ENCODE measurements at places on chromosomes 3 and 15. TPM values are rescaled to one million over a fixed set of nuclear protein-coding genes. Genes with fewer than 3 reads are reported as not detected.
A peak's percentile ranks its signal among the peaks of the same experiment; 100 is the strongest.

Gene CHL1
- 11.3 TPM for total RNA-seq

Gene MESP1
- total RNA-seq = 0.37 TPM

Gene CEMIP
- total RNA-seq = 3.6 TPM

Gene GCSAM
- total RNA-seq = 0.97 TPM

Gene ANKUB1
- total RNA-seq = 3.5 TPM

Gene PRR23E
- not detected for total RNA-seq

Gene TMEM40
- total RNA-seq = 3.8 TPM

Gene PLSCR5
- total RNA-seq = not detected

Gene CSPG4
- 38.1 TPM for total RNA-seq

Gene PLIN1
- 0.55 TPM for total RNA-seq

Gene ACTRT3
- total RNA-seq = 3.0 TPM

Gene STRC
- 1.0 TPM for total RNA-seq

Gene DPPA4
- total RNA-seq = 0.58 TPM

Gene CHRM5
- total RNA-seq = 0.23 TPM

Gene CACNA2D3
- total RNA-seq = 2.5 TPM

DNA sequence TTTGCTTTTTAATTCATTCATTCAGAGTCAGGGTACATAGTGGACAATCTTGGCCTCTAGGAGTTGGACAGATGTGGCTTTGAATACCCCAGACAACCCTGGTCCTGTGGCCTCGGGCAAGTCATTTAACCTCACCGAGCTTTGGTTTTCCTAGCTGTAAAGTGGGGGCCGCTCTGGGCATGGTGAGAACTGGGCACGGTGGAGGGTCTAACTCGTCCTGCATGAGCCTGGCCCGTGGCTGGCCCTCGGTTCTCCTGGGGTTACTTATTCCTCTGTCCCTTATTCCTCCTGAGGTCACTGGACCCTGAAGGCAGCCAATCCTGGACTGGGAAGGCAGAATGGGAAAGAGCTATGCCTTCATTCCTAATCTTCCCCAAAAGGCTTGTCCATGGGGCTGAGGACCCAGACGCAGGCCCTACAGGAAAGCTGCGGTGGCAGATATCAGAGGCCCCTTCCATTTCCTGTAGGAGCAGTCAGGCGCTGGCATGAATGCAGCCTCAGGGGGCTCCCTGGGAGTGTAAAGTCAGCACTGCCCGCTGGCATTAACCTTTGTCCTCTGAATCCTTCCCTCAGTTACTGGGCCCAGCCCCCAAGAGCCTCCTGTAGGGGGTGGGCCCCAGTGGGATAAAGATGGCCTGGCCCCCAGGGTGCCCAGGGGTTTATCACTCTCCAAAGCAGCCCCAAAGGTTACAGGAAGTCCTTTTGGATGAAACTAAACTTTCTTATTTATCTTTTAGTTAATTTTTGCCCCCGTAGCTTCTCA lies 17.9 kb upstream of the SEC13 start:
- DNase-seq = no peak

GRCh38 chr3:75254685-75255084 lies 409.4 kb upstream of the FRG2C start:
- DNase-seq = no peak

- no peak for DNase-seq
Observed at GRCh38 chr3:119550192-119550910, 9.1 kb downstream of the CD80 start.

- no peak for DNase-seq
Observed at GRCh38 chr15:90086868-90087268, 15.4 kb downstream of the IDH2 start.

- no peak for DNase-seq
Observed at GRCh38 chr15:66040211-66040892, 171.1 kb downstream of the RAB11A start.

DNA sequence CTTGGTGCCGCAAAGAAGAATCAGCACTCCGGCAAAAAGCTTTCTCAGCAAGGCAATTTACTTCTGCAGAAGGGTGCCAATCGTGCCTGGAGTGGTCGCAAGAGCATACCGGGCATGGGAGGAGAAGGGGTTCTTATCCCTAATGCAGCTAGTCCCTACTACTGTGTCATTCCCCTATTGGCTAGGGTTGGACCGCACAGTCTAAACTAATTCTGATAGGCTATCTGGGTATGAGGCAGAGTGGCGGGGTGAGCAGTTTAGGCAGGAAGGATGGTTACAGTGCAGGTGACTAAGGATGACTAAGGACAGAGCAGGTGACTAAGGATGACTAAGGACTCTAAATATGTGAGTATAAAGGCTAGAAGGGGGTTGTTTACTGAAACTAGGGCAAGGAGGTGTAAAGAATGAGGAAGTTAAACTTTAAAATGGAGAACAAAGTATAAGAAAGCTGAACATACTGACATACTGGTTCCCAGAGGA lies 52.9 kb downstream of the PGBD4 start:
- no peak for DNase-seq

GRCh38 chr3:196235452-196236122 lies 19.3 kb downstream of the SLC51A start:
- no peak for DNase-seq

DNA sequence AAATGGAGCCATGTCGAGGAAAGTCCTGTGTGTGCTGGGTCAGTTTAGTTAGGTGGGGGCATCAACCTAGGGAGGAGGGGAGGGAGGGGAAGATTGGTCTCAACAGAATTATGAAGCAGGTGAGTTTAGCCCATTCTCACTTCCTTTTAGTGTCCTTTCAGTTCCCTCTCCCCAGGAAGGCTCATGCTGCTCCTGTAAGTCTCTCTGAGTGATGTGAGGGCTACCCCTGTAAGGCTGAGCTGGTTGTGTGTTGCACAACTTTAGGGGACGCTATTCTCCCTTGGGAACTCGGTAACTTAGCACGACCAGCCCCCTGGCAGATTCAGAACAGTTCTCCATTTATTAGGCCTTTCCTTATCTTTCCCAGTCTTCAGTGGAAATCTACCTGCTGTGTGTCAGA lies 21.2 kb downstream of the IL5RA start:
- no peak for DNase-seq

- no peak for DNase-seq
Observed at GRCh38 chr3:188956839-188957489, 214.8 kb upstream of the TPRG1 start.

- no peak for DNase-seq
Observed at GRCh38 chr15:67943475-67943874, 103.6 kb upstream of the RNU6-1 start.

DNA sequence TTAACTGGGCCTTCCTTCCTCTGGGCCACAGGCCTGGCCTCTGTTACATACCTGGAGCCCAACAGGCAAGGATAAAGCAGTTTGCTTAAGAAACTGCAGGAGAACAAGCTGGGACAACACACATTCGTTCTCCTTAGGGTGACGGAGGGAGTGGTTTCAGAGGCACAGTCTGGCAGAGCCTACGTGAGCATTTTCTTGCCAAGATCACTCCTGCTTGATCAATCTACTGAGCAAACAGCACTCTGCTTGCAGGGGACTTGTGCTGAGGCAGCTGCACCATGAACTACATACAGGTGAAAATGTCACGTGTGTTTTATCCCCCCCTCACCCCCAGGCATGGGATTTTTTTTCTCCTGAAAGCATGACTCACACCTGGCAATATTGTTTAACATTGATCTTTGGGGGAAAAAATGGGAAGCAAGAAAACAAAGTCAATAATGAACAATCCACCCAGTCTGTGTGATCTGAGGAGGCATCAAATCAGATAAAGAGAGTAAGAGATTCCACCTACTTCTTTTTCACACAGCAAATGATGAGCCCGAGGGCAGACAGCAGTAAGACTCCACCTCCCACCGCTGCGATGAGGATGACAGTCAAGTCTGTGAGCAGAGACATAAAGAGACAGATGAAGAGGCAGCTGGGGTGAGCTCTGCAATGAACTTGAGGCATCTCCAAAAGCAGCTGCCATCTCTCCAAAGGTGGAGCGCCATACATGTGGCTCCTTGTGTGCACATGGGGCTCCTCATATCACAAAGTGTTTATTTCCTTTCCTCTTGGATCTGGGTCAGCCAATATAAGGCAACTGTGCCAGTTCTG lies 57.4 kb downstream of the CDCP1 start:
- peak; percentile 24 for DNase-seq

DNA sequence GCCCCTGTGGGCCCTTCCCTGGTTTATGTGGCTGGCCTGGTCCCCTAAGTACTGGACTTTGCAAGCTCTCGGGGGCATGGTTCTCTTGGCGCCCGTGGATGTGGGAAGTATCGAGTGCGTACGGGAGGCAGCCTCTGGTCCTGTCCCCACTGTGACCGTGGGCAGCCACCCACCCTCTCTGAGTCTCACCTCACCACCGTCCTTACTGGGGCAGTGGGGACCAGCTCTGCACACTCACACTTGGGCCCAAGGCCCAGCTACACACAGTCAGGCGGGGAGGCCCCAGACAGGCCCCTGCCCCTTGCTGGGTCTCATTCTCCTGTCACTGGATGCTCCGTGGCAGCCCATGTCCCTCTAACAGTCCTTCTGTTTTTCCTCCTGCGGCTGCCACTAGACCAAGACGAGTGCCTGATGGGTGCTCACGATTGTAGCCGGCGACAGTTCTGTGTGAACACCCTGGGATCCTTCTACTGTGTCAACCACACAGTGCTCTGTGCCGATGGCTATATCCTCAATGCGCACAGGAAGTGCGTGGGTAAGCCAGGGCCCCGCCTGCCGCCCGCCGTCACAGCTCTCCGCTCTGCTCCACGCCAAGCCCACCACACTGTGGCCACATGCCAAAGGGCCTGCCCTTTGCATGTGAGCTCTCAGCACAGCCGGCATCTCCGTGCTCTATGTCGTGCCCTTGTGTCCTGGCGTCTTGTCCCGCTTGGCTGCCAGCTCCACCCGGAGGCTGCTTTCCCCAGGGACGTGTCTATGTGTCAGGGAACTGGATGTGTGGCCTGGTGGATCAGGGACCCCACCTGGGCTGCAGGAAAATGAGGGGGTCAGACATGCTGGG lies 72.7 kb downstream of the FBLN2 start:
- peak; percentile 34 for DNase-seq

DNA sequence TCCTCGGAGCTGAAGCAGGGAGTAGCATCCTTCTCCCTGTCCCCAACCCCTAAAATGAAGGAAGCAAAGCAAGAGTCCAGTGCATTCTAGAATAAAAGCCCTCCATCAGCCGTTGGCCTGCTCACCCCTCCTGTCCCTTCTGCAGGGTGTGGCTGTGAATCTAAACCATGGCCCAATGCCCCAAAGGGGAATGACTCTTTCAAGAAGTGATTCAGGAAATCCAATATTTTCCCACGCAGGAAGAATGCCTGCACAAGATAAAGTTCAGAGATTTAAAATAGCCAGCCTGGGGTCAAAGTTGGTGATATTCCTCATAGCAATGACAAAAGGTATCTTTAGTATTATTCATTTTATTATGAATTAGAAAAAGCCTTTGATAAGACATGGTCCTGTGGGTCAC lies 38.5 kb downstream of the SLCO2A1 start:
- DNase-seq = no peak

DNA sequence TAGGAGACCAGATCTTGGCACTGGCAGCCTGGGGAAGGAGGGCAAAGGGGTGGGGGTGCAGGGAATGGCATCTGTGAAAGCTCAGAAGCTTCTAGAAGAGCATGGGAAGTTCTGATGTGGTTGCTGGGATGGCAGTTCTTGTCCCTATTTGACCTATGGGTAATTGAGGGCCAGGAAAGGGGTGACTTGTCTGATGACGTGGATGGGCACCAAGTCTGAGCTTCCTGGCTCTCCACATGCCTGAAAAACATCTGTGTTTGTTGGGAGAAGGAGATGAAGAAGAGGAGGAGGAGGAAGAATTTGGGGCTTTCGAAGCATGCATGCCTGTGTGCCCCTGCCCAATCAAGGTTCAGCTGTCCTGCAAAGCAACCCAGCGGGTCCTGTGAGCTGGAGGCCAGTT lies 158.8 kb downstream of the SMAD6 start:
- no peak for DNase-seq

- no peak for DNase-seq
Observed at GRCh38 chr15:57552678-57553334, 38.9 kb upstream of the MYZAP start.

DNA sequence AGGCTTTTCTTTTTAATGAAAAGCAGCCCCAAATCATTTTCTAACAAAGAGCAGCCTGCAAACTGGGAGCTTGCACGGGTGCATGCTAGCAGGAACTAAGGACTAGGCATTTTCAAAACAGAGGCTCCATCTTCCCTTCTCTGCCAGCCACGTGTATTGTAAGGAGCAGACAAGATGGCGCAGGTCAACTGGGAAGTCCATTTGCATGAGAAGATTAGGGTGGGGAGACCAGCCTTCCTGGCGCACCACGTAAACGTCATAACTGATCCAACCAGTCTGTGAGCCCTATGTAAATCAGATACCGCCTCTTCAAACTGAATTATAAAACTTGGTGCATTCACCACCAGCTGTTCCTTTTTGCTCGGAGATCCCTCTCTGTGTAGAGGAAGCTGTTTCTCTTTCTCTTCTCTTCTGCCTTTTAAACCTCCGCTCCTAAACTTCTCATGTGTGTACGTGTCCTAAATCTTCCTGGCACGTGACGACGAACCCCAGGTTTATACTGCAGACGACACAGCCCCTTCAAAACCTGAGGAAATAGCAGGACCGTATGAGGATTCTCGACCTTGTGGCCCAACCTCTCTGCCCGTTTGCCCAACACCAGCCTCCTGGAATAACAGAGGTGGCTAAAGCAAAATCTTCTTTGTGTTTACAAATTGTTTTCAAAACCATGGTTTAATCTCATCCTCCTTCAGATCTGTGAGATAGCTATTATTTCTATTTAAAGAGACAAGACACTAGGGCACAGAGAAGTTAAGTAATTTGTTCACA lies 26.4 kb upstream of the SLC30A4 start:
- DNase-seq = no peak

- peak; percentile 21 for DNase-seq
Observed at GRCh38 chr3:12287727-12288181, 1.1 kb upstream of the PPARG start.

DNA sequence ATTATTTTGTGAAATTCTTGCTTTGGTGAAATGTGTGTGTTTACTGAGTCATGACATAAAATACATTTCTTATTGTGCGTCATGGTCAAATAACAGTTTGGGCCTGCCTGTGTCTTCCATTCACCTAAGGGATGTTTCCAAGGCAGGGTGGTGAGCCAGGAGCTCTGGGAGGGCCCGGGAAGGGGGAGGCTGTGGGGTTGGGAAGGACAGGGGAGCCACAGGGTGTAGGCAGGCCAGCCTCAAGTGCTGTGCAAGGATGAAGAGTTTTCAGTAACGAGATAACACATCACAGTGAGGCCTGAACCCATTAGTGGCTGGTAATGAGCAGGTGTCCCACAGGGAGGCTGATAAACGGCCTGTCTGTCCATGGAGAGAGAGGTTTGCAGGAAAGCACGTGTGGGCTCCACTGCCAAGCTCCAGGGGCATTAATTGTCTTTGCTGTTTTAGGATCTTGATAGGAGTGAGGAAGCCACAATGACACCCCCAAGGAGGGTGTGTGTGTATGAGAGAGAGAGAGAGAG lies 35.6 kb upstream of the SEC13 start:
- no peak for DNase-seq

DNA sequence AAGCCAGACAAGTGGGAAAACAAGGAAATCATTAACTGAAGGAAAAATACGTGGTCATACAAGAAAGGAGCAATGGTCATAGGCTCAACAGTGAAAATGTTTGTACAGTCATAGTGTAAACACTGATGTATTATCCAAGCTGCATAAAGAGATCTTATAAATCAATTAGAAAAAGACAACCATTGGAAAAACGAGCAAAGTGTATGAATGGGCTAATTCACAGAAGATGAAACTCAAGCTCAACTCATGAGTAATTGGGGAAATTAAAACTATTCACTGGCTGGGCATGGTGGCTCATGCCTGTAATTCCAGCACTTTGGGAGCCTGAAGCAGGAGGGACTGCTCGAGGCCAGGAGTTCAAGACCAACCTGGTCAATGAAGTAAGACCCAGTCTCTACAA lies 6.4 kb upstream of the IGF2BP2 start:
- DNase-seq = no peak

GRCh38 chr3:8307545-8308110 lies 194.0 kb upstream of the LMCD1 start:
- no peak for DNase-seq

Data from lung (tissue), 17 donors.